Central memory CD8-positive, alpha-beta T cell (primary cell): ENCODE measurements at places on chromosomes 7 and 10.

DNA sequence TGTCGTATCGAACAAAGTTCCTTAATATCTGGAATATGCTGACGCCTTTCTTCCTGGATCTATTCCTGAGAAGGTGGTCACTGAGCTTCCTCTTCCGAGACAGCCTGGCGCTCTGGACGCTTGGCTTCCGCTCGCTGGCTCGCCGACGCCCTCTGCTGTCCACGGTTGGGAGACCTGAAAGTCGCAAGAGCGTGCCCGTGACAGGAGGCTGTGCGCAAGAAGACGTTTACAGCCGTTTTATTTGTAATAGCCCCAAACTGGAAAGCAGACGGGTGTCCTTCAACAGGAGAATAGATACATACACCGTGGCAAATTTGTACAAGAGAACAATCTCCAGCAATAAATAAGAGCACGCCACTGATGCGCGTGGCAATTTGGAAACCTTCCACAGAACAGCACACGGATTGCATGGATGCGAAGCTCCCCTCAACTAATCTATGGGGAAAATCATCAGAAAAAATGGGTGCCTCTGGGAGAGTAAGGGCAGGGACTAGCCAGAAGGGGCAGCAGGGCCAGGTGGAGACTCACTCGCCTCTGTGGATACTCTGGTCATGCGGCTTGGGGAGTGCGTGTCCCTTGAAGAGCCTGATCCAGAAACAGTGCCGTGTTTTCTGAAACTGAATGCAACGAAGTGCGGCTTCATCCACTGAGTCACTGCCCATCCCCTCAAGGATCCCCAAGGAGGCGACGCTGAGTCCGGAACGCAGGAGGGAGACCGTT is 41.5 kb upstream of the BNIP3 start:
- DNase-seq = peak; percentile 49

DNA sequence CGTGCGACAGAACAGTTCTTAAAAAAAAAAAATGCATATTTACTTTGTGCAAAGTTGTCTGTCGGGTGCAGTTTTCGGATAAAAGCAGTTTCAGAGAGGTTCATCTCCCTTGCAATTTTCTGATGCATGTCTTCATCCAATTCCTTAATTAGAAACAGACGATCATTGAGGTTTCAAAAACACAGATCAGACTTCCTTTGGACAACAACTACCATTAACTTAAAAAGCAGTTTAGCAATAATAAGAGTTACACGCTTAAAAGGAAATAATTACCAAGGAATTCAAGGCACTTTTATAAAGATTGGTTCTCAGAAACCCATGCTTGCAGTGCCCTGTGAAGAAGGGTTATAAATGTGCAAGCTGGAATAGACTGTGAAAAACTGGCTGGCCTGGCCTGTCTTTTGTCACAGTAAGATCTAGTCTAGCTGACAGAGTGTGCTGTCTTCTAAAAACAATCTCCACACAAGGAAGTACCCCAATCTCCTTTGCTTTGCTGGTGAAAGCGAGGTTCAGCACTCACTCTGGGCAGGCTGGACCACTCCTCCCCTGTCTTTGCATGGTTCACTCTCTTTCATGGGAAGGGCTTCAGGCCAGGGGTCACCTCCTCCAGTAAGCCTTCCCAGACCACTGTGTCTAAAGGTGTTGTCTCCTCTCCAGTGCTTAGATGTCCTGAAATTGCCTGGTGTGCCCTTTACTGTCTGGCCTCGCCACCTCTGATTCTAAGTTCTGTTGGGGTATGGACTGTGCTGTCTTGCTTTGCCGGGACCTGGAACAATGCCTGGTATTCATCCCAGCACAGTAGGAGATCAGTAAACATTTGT is 34.8 kb upstream of the HNRNPH3 start:
- no peak for DNase-seq

GRCh38 chr7:103541026-103541425 is 95.0 kb upstream of the SLC26A5 start:
- DNase-seq = no peak

DNA sequence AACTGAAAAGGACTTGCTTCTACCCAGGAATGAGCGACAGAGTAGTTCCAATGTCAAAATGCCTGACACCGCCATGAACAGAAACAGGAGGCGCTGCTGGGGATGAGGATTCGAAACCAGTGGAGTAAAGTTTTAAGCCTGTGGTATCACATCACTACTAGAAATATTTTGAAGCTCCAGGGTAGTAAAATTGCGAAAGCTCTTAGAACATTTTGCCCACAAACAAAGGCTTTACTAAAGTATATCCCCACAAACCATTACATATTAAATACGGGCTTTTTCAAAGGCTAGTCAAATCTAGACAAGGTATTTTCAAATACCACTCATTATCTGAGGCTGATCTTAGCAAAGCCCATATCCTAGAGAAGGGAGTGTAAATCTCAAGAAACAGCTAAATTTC is 2.4 kb downstream of the PRDX3 start:
- no peak for DNase-seq

- DNase-seq = no peak
Observed at GRCh38 chr7:2134740-2135139, 98.0 kb downstream of the MAD1L1 start.

GRCh38 chr10:82564353-82565196 is 689.6 kb downstream of the NRG3 start:
- DNase-seq = no peak

DNA sequence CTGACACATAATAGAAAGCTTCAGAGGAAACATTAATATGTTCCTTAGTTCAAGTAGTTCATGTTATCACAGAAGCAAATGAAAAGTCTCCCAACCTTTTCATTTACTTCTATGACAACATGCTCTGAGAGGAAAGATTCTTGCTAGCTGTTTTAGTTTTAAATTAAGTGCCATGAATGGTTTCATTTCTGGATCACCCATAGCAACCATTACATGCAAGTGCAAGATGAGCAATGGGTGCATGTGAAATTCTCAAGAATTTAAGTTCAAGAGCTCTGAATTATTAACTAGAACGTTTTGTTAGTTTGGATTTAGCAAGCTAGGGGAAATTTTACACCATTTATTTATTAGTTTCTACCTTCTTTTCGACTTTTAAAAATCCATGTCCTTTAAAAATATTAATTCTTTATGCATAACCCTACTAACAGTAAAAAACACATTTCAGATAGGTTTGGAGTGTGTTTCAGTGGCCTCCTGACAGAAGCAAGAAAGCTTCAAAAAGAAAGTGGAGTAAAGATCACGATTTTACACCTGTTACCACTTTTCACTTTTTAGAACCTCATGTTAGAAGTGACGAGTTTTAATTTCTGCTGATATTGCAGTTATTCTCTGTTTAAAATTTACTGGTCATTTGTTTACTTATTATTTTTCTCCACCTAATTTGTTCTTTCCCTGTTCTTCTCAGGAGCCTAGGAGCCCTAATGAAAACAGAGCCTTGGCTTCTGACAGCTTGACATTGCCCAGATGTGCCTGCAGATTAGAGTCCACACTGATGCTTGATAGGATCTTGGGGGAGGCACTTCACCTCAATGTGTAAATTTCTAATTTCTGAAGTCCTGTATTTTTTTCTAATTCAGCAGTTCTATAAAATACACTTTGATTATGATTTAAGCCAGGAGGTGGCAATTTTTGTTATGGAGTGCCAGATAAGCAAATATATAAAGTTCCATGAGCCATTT is 995.3 kb upstream of the PHF14 start:
- no peak for DNase-seq

GRCh38 chr10:109030581-109031210 is 892.6 kb downstream of the XPNPEP1 start:
- no peak for DNase-seq

DNA sequence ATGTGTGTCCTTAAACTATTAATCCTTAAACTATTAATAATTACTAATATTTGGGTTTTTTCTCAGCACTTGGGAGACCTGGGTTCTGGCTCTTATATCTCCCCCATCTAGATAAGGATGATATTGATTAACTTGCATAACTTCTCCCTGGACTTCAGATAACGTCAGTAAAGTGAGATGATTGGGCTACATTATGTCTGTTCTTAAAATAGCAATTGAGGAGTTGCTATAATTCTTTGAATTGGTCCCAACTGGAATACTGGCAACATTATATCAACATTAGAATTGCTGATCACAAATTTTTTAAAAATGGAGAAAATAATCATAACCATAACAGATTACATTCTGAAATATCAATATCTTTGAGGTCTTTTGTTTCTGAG is 1.9 kb downstream of the APBB1IP start:
- DNase-seq = no peak

GRCh38 chr7:102287111-102287980 is 678 bp downstream of the SH2B2 start:
- no peak for DNase-seq

DNA sequence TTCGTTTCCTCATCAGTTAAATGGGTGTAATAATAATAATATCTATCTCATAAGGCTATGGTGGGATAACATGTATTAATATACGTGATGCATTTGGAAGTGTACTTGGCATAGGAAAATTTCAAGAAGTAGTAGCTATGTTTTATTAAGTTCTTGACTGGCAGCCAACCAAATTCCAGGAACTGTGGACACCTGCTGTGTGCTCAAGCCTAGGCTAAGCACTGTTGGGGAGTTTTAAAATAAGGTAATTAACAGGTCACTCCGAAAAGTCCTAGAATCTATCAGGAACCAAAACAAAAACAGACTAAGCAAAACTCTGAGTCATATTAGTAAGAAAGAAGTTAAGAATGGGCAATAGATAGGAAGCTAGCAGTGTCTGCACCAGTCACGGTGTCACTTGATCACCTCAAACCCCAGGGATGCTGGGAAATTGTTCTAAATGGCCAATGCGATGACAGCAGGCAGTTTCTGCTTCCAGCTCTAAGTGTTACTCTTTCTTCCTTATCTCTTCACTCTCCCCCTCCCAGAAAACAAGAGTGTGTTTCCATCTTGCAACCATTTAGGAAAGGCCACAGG is 92.0 kb upstream of the GDF10 start:
- DNase-seq = no peak

DNA sequence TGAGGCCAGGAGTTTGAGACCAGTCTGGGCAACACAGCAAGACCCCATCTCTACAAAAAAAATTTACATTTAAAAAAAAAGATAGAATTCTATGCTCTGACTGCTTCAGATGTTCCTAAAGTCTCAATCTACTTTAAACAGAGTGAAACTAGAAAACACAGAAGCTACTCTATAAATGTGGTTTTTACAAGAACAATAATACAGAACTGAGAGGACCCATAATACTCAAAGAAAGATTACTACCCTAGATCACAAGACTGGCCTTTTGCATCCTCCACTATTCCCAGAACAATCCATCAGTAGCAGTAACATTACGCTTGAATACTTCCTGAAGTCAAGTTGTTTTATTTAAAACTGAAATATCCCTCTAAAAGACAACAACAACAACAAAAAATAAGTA is 119.4 kb downstream of the ZFAND4 start:
- DNase-seq = no peak

- no peak for DNase-seq
Observed at GRCh38 chr10:13253726-13254125, 19.6 kb upstream of the UCMA start.

- DNase-seq = no peak
Observed at GRCh38 chr10:92891885-92892690, 43.8 kb downstream of the EXOC6 start.

- no peak for DNase-seq
Observed at GRCh38 chr7:42617806-42618457, 293.9 kb downstream of the C7orf25 start.

GRCh38 chr10:38045129-38045528 is 34.7 kb downstream of the ZNF33A start:
- DNase-seq = no peak

- DNase-seq = no peak
Observed at GRCh38 chr7:55022002-55022985, 3.5 kb downstream of the EGFR start.

DNA sequence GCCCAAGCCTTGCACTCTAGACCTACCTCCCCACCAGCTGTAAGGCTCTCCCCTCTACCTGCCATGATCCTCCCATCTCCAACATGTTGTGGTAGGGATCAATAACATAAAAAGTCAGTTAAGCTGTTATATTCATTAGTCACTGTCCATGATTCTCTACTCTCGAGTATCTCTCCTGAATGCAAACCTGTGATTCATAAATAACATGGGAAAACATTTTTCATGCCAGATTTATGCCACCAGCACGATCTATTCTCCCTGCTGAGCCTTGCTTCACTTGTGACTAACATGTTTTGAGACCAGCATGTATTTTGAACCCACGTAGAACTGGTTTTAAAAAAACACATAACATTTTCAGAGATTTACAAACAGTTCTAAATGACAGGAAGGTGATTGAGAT is 30.3 kb downstream of the TMEM168 start:
- no peak for DNase-seq

DNA sequence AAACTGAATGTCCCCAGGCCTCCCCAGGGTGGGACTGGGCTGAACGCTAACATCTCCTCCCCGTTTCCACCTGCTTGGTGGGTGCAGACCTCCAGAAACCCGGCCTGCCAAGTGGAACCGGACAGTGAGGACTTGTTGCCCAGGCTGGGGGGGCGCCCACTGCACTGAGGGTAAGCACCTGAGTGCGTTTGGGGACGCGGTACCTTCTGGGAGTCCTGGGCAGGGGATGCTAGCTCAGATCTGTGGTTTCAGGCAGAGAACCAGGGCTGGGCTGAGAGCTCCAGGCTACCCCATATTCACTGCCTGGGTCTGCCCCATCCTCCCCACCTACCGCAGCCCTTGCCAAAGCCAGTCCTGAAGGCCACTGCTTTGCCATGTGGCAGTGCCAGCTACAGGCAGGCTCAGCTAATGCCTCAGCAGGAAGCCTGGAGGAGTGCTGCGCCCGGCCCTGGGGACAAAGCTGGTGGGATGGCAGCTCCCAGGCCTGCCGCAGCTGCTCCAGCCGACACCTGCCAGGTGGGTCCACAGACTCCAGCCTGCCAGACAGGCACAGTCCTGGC is 3.5 kb upstream of the ZNF467 start:
- no peak for DNase-seq

- DNase-seq = no peak
Observed at GRCh38 chr10:106914016-106914415, 250.5 kb downstream of the SORCS1 start.

- no peak for DNase-seq
Observed at GRCh38 chr7:1981878-1982230, 250.9 kb downstream of the MAD1L1 start.

- no peak for DNase-seq
Observed at GRCh38 chr10:119129721-119130120, 25.8 kb downstream of the DENND10 start.

- DNase-seq = no peak
Observed at GRCh38 chr7:50056131-50056530, 36.9 kb downstream of the ZPBP start.

- no peak for DNase-seq
Observed at GRCh38 chr7:101241015-101241363, 3.4 kb upstream of the CLDN15 start.

GRCh38 chr10:128111696-128112095 is 14.5 kb downstream of the MKI67 start:
- no peak for DNase-seq
